ENCODE measurements at places on chromosomes 2 and 18. TPM values are rescaled to one million over a fixed set of nuclear protein-coding genes. Genes with fewer than 3 reads are reported as not detected.

GRCh38 chr2:140085674-140086073 lies 1305.5 kb upstream of the NXPH2 start:
- DNase-seq = no peak

DNA sequence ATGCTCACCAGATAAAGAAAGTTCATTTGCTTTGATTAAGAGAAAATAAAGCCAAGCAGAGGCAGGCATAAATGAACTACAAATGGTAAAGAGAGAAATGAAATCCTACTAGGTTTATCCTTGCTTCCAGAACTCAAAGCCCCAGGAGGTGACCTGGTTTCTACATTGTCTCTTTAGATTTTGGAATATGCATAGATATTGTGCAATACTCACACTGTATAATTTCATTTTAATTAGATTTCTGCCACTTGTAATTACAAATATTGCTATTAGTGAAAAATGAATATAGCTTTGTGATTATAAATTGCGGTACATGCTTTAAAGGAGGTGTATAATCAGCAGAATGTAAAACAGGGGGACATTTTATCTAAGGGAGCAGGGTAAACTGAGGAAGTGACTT lies 76.9 kb upstream of the NRXN1 start:
- DNase-seq = no peak

DNA sequence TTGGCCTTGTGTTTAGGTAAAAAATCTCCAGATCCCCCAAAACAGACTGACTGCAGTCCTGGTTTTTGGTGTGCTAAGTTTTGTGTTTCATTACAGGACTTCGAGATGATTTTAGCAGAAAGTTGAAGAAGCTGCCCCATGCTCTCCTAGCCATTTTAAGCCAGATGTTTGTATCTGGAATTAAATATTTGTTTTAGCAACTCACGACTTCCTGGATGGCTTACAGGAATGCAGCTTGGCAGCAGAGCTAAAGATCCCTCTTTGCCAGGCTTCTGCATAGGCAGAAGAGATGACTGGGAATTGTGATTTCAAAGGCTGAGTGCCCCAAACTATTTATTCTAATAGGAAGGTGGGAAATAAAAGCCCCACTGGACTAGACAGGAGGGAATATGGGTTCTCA lies 31.1 kb downstream of the ONECUT2 start:
- DNase-seq = no peak

DNA sequence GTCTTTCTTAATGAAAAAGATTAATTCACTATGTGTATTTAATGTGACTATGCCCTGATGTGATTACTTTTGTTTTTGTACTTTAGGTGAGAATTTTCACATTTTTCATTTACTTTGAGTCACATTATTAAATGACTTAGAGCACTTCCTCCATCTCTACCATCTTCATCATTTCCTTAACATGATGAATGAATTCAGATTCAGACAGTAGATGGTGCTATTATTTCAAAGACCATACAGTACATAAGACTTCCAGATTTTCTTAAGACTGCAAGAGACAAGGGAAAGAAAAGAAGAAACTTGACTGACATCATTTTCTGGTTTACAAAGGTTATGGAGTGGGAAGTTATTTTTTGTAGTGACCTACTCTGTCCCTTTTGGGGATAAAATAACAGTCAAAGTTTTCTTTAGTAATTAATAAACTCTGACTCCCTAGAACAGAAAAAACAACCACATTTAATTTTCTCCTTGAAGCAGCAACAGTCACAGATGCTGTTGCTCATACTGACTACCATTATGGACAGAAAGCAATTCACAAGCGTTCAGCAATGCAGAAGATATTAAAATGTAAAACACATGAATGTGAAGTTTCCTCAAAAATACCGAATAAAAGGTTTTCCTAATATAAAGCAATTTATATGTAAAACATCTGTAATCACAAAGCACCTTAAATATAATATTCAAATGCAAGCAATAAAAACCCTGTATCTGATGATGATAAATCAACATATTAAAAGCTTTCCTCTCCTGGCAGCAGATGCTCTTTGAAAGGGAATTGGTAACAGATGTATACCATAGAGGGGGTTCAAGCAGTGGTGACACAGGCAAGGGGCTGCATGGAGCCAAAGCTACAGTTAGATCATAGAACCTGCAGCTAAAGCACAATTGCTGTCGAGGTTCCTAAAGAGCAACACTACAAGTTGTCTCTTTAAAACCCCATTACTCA lies 1010.9 kb upstream of the NXPH2 start:
- no peak for DNase-seq

DNA sequence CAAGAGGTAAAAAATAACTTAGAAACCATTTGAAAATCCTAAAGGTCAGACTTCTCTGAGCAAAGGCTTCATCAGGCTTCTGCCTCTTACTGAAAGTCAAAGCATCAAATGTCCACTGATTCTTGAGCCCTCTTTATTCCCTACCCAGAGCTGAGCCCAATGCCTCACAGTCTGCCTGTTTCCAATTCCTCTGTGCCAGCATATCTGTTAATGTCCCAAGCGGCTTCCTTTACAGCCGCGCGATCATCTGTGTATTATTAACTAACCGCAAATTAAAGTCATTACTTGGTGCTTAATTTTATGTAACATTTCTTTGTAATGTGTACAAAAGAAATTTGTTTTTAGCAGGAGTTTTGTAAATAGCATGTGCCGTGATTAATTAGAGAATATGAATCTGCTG lies 418.8 kb upstream of the HNRNPA3 start:
- DNase-seq = no peak

GRCh38 chr2:182456784-182457183 lies 29.9 kb upstream of the PDE1A start:
- DNase-seq = peak; percentile 1

- DNase-seq = no peak
Measured at GRCh38 chr2:42092084-42092996, 44.5 kb downstream of the PKDCC start.

- DNase-seq = no peak
Measured at GRCh38 chr2:234395891-234396420, 100.9 kb downstream of the ARL4C start.

GRCh38 chr18:34771958-34772357 lies 61.9 kb downstream of the DTNA start:
- no peak for DNase-seq

- DNase-seq = no peak
Measured at GRCh38 chr2:231331533-231331932, 64.0 kb upstream of the B3GNT7 start.

GRCh38 chr2:64586883-64587481 lies 62.9 kb downstream of the AFTPH start:
- no peak for DNase-seq

GRCh38 chr2:216362730-216363129 lies 9.6 kb downstream of the MARCHF4 start:
- no peak for DNase-seq

Gene AQP12A
- not detected for total RNA-seq

Gene DSG1
- not detected for total RNA-seq

Gene PLEKHH2
- total RNA-seq = 2.3 TPM
